Left colon (tissue), 2 donors: ENCODE measurements at places on chromosomes 11 and 22.
A peak's percentile ranks its signal among the peaks of the same experiment; 100 is the strongest.

DNA sequence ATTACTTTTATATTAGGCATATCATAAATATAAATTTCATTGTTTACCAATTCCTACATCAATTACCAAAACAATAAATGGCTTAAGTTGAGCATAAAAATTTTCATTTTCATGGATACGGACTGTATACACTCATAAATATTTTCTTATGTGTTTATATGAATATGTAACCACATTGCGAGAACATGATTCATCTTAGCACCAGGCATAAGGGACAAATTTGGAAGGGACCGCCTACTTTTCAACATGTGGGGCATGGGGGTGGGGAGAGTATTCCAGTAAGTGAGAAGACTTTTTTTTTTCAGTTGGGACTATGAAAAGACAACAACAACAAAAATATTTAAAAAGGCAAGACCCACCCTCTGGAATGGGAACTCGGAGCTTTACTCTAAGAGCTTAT, 296.1 kb downstream of the RAB38 start:
- no peak for DNase-seq

GRCh38 chr22:50563413-50564160, 868 bp upstream of the SYCE3 start:
- no peak for DNase-seq

DNA sequence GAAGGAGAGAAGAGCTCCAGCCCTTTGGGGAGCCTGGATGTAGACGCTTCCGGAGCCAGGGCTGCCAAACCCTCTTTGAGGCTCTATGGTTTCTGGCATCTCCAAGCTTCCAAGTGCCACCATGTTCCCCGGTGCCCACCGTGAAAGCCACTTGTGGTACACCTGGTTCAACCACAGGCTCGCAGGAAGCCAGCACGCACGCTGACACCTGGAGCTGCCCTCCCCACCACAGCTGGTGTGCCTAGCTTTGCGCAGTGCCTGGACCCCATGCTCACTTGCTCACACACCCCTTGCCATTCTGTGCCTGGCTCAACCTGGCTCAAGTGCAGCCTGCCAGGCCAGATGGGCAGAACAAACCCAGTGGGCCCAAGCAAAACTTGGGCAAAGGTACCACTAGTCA, 831.4 kb downstream of the DLG2 start:
- DNase-seq: no peak

GRCh38 chr22:40046126-40046525, 51.4 kb downstream of the FAM83F start:
- DNase-seq: no peak

DNA sequence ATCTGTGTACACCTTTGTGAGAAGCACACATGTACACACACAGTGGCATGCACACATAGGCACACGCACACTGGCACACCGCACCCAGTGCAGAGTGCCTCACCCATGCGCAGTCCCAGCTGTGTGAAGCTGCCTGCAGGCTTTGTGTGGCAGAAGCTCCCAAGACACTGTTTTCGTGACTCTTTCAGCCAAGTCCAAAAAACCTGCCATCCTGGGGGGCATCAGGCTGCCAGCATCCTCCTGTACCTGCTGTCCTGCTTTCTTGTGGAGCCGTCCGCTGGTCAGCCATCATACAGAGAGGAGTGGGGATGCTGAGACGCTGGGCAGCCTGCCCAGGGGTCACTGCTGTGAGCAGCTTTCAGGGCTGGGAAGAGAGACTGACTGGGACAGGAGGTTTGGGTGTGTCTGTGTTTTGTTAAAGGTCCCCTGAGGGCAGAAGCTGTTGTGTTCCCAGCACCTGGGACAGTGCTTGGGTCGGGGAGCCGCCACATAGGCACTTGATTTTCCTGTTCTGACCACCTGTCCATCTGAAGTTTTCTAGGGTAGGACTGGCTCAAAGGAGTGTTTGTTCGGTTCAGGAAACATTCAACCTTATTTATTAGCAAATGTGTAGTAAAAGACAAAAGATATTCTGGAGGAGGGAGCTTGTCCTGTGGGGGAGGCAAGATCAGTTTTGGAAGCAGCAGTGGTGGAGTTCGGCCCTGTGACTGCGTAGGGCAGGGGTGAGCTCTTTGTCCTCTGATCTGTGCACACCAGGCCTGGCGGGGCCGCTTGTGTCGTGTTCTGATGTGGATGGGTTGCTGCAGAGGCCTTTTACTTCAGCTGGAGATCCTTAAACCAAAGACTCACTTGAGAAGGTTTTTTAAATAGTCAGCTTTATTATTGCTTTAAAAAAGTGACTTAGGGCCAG, 29.7 kb downstream of the AP2A2 start:
- DNase-seq: peak; percentile 51

DNA sequence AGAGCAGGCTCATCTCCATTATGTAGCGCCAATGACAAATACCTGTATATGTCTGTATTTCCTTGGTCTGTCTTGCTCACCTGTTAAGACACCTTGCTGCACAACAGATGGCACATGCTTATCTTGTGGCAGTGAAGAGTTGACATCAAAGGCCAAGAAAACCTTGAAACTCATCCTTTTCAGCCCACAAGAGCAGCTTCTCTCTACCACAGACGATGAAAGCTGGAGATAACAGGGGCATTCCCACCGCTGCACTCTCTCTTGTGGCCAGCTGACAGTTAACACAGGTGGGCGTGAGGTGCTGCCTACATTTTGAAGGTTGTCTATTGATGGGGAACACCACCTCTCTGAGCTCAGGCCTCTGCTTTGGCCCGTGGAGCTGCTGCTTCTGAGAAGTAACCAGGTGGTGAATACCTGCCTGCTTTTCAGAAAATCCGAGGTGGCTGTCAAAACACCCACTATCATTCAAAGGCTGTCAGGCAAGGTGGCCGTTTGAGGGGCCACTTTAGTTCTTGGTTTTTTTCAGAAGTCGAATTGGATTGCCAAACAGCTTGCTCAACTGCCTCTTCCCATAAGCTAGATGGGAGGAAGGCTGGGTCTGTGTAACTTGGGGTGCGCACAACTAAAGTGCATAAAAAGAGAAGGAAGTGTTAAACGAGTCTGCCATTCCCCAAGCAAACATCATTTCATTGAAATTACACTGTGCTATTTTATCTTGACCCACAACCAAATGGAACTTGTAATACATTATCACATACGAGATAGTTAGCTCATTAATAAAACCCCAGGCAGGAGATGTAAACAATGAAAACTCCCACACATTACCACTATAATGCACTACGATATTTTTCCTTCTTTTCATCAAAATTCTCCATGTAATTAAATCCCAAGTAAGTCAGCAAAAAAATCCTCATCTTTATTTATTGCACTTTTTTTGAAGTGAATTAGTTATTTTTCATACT, 87.1 kb upstream of the RAG2 start:
- no peak for DNase-seq

GRCh38 chr22:19168088-19168890, 10.2 kb downstream of the SLC25A1 start:
- DNase-seq: no peak

- DNase-seq: no peak
These were observed 46.1 kb upstream of the RFPL3 start for GRCh38 chr22:32311551-32312071.

DNA sequence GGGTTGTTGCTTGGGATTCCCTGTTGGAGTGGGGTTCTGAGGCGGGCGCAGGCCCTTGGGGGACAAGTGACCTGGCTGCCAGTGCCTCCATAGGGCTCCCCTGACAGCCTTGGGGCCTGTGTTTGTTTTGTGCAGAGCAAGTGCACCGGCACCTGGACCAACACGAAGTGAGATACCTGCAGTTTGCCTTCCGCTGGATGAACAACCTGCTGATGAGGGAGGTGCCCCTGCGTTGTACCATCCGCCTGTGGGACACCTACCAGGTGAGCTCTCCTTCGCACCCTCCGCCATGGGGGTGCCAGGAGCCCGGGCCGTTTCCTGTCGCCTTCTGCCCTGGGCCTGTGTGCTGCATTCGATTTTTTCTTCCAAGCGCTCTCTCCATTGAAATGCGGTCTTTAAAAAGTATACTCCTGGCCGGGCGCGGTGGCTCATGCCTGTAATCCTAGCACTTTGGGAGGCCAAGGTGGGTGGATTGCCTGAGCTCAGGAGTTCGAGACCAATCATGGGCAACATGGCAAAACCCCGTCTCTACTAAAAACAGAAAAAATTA, 274.6 kb downstream of the TBC1D22A start:
- DNase-seq: no peak

- DNase-seq: no peak
These were observed 7.5 kb downstream of the VPS51 start for GRCh38 chr11:65103476-65103875.

GRCh38 chr11:72808331-72808798, 5.8 kb upstream of the ATG16L2 start:
- DNase-seq: no peak

GRCh38 chr11:15629690-15630321, 515.1 kb downstream of the INSC start:
- DNase-seq: no peak

DNA sequence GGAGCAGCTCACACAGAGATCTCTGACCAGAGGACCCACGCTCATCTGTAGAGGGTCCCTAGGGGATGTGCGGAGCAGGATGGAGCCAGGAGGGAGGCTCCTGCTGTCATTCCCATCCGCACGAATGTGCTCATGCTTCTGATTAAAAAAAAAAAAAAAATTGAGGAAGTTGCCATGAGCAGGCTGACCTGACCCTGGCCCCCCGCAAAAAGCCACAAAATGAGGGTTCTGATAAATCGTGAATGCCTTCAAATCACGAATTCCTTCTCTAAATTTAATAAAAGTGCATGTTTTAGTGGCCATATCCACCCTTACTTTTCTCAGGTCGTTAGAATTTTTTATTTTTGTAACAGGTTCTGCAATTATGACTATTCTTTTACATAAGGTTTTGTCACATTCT, 378.2 kb downstream of the OPCML start:
- no peak for DNase-seq

DNA sequence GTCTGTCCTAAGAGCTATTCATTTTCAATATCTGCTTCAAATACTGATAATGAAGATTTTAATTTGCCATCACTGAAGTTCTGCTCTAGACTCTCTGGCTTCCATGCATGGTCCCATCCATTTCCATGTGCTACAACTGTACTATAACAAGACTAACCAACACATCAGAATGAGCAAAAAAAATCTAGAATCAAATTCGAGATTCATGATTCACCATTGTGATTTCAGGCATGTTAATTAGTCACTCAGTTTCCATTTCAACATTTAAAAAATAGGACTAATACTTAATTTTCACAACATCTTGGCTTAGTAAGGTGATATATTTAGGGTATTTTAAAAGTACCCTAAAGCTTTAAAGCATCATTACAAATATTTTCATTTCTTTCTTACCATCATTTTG, 22.8 kb downstream of the PICALM start:
- no peak for DNase-seq

- DNase-seq: no peak
These were observed 37.4 kb downstream of the MTMR2 start for GRCh38 chr11:95886462-95886861.

DNA sequence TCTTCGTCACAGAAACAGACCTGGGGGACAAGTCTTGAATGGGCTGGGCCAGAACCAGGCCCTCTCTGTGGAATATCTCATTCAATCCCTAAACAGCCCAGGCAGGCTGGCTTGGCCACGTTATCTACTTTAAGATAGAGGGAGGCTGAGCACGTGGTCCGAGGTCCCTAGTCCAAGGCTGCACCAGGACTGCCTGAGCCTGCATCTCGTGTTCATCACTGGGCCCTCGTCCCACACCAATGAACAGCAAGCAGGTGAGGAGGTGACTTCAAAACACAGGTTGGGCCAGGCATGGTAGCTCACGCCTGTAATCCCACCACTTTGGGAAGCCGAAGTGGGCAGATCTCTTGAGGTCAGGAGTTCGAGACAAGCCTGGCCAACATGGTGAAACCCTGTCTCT, 20.3 kb upstream of the FGF3 start:
- no peak for DNase-seq

DNA sequence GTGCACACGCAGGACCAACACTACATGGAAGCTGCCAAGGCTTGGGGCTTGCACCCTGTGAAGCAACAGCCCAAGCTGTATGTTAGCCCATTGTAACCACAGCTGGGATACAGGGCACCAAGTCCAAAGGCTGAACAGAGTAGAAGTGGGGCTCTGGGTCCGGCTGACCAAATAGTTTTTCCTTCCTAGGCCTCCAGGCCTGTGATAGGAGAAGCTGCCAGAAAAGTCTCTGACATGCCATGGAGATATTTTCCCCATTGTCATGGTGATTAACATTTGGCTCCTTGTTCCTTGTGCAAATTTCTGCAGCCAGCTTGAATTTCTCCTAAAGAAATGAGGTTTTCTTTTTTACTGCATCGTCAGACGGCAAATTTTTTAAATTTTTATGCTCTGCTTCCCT, 941.2 kb downstream of the FAM181B start:
- DNase-seq: no peak

- no peak for DNase-seq
These were observed 190.2 kb downstream of the DSCAML1 start for GRCh38 chr11:117606790-117607189.

- no peak for DNase-seq
These were observed 109.4 kb upstream of the KIRREL3 start for GRCh38 chr11:127109796-127110480.

- DNase-seq: no peak
These were observed 82.4 kb downstream of the ME3 start for GRCh38 chr11:86589856-86590589.

DNA sequence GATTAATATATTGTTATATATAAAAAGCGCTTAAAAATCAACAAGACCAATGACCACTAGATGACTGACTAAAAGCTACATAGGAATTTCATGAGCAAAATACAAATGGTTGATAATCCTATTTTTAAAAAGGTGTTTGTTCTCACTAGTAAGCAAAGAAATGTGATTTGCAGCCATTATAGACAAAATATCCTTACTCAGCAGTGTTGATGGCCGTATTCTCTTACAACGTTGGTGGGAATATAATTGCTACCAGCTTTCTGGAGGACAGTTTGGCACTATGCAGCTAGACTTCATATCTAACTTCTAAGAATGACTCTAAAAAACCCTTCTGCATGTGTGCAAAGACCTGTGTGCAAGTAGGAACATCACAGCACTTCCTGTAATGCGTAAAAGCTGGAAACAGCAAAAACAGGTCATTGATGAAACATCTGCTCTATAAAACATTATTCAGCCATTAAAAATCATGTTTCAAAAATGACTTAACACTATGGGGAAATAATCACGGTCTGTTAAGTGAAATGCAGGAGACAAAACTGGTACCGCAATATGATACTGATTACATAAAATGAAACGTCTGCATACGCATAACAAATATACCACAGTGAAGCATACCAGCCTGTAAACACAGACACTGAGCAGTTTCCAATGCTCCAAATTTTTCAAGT, 70.1 kb upstream of the LINC01488 start:
- no peak for DNase-seq

- DNase-seq: peak; percentile 1
These were observed 611.8 kb downstream of the BRD1 start for GRCh38 chr22:49215840-49216239.

GRCh38 chr11:81772166-81772565, 961.5 kb downstream of the FAM181B start:
- DNase-seq: no peak
